H1 (cell line): ENCODE measurements at places on chromosomes 7 and 10. TPM values are rescaled to one million over a fixed set of nuclear protein-coding genes. Genes with fewer than 3 reads are reported as not detected.

DNA sequence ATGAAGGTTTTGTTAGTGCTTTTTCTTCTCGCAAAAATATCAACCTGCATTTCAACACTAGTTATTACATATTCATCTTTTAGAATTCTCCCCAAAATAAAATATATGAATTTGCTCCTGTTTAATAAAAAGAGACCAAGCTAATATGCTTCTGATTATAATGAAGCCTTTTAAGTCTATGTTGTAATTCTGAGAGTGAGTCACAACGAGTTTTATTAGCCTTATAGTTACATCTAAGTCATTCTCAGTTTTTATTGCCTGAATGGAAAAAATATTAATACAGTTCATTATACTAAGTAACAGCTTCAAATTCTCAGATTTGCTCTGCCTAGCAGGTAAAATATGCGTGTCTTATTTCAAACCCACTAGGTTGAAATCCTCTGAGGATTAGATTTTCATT is 152.4 kb upstream of the CELF2 start:
- DNase-seq, result no peak
- no peak overlapping the region for H3K4me3 ChIP-seq
- no peaks in the 10 kb centered on the region for H3K36me3 ChIP-seq
- H3K27ac ChIP-seq, result no peak overlapping the region

- no peaks in the 10 kb centered on the region for H3K27me3 ChIP-seq
- peak; percentile 39 for DNase-seq
- H3K27ac ChIP-seq, result no peak overlapping the region
- no peaks in the 10 kb centered on the region for H3K4me1 ChIP-seq
- H3K36me3 ChIP-seq, result no peaks in the 10 kb centered on the region
Observed at GRCh38 chr10:114458955-114459354, 54.7 kb upstream of the AFAP1L2 start.

GRCh38 chr7:22630069-22630468 is 96.9 kb upstream of the IL6 start:
- no peak overlapping the region for H3K27ac ChIP-seq
- H3K4me3 ChIP-seq, result no peak overlapping the region
- H3K36me3 ChIP-seq, result no peaks in the 10 kb centered on the region
- no peaks in the 10 kb centered on the region for H3K4me1 ChIP-seq

- H3K4me1 ChIP-seq, result peaks cover 11% of the 10 kb centered on the region
- no peak for DNase-seq
- no peak overlapping the region for H3K27ac ChIP-seq
- no peaks in the 10 kb centered on the region for H3K27me3 ChIP-seq
Observed at GRCh38 chr10:6543431-6544005, 36.6 kb downstream of the PRKCQ start.

- no peak overlapping the region for H3K4me3 ChIP-seq
- H3K4me1 ChIP-seq, result no peaks in the 10 kb centered on the region
- no peaks in the 10 kb centered on the region for H3K36me3 ChIP-seq
Observed at GRCh38 chr7:151689196-151689971, 169.7 kb upstream of the RHEB start.

DNA sequence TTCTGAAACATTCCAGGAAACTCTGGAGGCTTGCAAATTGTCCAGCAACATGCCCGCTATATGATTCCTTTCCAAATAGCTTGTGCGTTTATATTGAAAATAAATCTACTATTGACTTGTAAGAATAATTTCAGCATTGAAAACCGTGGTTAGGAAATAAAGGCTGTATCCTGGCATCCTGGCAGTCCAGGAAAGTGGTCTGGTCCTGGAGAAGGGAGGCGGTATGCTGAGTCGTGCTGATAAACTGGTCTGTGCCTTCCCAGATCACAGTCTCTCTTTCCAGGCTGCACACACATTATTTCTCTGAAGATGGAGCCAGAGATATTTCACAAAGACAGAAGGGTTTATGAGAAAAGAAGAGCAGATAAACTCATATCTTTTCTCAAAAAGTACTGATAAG is 350.1 kb upstream of the COBL start:
- H3K36me3 ChIP-seq, result no peaks in the 10 kb centered on the region
- H3K4me3 ChIP-seq, result no peak overlapping the region
- no peak for DNase-seq
- H3K27ac ChIP-seq, result no peak overlapping the region

DNA sequence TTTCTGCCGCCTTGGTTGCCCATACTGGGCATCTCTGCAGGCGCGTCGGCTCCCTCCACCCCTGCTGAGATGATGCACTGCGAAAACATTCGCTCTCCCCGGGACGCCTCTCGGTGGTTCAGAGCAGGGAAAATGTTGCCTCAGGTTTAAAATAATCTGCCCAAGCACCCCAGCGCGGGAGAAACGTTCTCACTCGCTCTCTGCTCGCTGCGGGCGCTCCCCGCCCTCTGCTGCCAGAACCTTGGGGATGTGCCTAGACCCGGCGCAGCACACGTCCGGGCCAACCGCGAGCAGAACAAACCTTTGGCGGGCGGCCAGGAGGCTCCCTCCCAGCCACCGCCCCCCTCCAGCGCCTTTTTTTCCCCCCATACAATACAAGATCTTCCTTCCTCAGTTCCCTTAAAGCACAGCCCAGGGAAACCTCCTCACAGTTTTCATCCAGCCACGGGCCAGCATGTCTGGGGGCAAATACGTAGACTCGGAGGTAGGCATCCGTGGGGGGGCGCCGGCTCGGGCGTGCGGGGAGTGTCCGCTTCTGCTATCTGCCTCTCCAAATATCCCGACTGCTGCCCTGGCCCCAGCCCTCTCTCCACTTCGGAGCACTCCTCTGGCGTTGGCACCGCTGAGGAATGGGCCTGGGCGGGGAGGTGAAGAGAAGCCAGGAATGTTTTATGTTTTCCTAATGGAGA is at the start of gene CAV1:
TSS of gene CAV1 (plus strand) at position 428 of the 689 bp plus-strand sequence. CDS start at position 455, 27 bp downstream.
- H3K27ac ChIP-seq, result no peak within 1 kb of the TSS
- no peaks in the 10 kb centered on the region for H3K36me3 ChIP-seq
- H3K4me1 ChIP-seq, result peaks cover 7% of the 10 kb centered on the region
- peak; percentile 76 for DNase-seq
- peak within 1 kb of the TSS; percentile 97 for H3K4me3 ChIP-seq

GRCh38 chr10:49161411-49161997 is 26.7 kb downstream of the TMEM273 start:
- no peaks in the 10 kb centered on the region for H3K27me3 ChIP-seq
- H3K27ac ChIP-seq, result no peak overlapping the region
- peaks cover 2% of the 10 kb centered on the region; the same call in 1 of the 2 replicates for H3K4me1 ChIP-seq
- no peak for DNase-seq

DNA sequence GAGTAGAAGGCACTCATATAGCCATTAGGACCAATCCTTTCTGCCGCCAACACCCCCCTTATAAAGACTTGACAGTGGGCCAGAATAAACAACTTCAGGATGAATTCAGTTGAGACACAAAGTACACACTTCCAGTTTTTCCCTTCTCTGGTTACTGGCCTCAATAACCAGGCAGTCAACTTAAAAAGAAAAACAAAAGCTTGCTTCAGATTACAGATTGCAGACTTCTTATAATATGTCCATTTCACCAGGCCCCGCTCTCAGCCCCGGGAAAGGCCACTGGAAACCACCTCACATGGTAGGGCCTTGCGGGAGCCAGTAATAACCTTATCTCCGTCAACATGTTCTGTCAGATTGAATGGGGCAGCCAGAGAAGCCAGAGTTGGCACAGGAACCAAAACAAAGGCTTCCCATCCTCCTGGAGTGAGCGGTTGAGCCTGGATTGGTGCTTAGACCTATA is 108.8 kb downstream of the EGFR start:
- no peak overlapping the region for H3K27ac ChIP-seq
- H3K4me1 ChIP-seq, result peaks cover 2% of the 10 kb centered on the region; the same call in 1 of the 2 replicates
- H3K27me3 ChIP-seq, result no peaks in the 10 kb centered on the region
- H3K4me3 ChIP-seq, result no peak overlapping the region

GRCh38 chr7:32892521-32893206 is 1.1 kb upstream of the KBTBD2 start:
- no peaks in the 10 kb centered on the region for H3K36me3 ChIP-seq
- peak overlapping the region; percentile 93 for H3K27ac ChIP-seq
- peak overlapping the region; percentile 99 for H3K4me3 ChIP-seq
- no peak for DNase-seq
- peaks cover 13% of the 10 kb centered on the region for H3K4me1 ChIP-seq

HMX3 gene
- 0.27 TPM in 1 of 2 replicates, not detected in the other for total RNA-seq

SPDYE2B gene
- total RNA-seq, result not detected in 2 replicates

AKR1D1 gene
- total RNA-seq, result not detected in 2 replicates

GIMAP2 gene
- total RNA-seq, result not detected in 2 replicates

SPDYE18 gene
- not detected in 2 replicates for total RNA-seq

WDFY4 gene
- total RNA-seq, result not detected in 2 replicates

CYP3A7 gene
- total RNA-seq, result not detected in 2 replicates
